Activated T-helper 17 cell treated with anti-CD3 and anti-CD28 coated beads, Interleukin-2, amount 50 U/mL, for 72 hours (primary cell): ENCODE measurements at places on chromosomes 13 and 19. TPM values are rescaled to one million over a fixed set of nuclear protein-coding genes. Genes with fewer than 3 reads are reported as not detected.

PNMA8B gene
- total RNA-seq: not detected

NPAS1 gene
- total RNA-seq: 0.42 TPM

ZNF490 gene
- 11.1 TPM for total RNA-seq

GRAMD1A gene
- 183 TPM for total RNA-seq

SOX21 gene
- total RNA-seq: not detected

ADAMTS10 gene
- 2.5 TPM for total RNA-seq

DIRAS1 gene
- total RNA-seq: 0.61 TPM

DNA sequence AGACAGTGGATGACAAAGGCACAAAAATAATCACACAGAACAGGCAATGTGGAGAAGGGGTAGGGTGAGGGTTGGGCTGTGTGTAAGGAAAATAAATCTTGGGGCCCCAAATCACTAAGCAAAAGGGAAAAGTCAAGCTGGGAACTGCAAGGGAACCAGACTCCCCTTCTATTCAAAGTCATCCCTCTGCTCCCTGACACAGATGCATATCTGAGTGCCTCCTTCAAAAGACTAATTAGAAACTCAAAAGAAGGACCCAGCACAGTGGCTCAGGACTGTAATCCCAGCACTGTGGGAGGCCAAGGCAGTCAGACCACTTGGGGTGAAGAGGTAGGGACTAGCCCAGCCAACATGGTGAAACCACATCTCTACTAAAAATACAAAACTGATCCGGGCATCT is 18.3 kb downstream of the ZNF611 start:
- H3K27me3 ChIP-seq: no peaks in the 10 kb centered on the region
- H3K36me3 ChIP-seq: peaks cover 77% of the 10 kb centered on the region
- H3K4me1 ChIP-seq: peaks cover 11% of the 10 kb centered on the region
- H3K27ac ChIP-seq: peak overlapping the region; percentile 74
- peak overlapping the region; percentile 20 for H3K4me3 ChIP-seq
- ATAC-seq: no peak

GRCh38 chr13:63190742-63191141 is 1775.1 kb upstream of the PCDH20 start:
- ATAC-seq: no peak
- H3K4me1 ChIP-seq: no peaks in the 10 kb centered on the region
- H3K27me3 ChIP-seq: no peaks in the 10 kb centered on the region
- H3K4me3 ChIP-seq: no peak overlapping the region
- no peaks in the 10 kb centered on the region for H3K36me3 ChIP-seq
- H3K27ac ChIP-seq: no peak overlapping the region

DNA sequence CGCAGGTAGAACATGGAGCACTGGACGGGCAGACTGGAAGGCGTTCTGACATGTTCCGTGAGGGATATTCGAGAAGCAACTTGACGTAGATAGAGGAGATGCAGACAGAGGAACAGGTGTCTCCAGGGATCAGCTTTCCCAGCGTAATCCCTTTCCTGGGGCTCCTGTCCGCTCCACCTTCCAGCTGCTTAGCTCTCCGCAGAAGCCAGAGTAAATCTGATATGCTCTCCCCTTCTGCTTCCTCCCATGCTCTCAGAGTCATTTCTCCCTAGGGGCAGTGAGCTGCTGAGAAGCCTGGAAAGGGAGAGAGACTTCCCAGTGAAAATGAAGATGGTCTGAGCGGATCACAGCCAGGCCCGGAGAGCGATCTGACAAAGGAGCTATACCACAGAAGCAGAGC is 23.0 kb upstream of the OLFM4 start:
- H3K27me3 ChIP-seq: peaks cover 12% of the 10 kb centered on the region
- no peaks in the 10 kb centered on the region for H3K4me1 ChIP-seq
- H3K4me3 ChIP-seq: no peak overlapping the region
- H3K27ac ChIP-seq: no peak overlapping the region
- no peak for ATAC-seq
- H3K36me3 ChIP-seq: no peaks in the 10 kb centered on the region

DNA sequence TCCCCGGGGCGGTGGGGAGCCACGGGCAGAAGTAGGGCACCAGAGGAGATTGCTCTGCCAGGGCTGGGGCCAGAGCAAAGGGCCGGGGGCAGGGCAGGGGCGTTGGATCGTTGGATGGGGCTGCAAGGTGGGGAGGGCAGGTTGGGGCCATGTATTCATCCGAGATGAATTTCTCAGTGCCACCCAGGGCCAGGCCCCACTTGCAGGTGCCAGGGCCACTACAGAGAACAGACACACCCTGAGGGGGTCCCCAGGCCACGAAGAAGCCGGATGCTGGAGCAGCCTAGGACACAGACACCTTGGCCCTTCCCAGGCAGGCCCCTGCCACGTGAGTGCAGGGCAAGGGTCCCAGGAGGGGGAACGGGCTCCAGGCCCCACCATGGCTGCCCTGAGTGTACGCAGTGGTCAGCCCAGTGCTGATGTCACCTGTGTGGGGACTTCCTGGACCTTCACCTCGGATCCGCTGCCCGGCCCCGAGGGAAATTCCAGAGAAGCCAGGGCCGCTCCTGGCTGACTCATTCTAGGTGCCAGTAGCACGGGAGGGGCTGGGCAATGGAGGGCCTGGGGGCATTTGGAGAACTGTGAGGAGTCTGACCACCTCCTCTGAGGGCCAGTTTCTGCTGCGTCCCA is 9.6 kb upstream of the SBNO2 start:
- peaks cover 12% of the 10 kb centered on the region for H3K4me1 ChIP-seq
- no peaks in the 10 kb centered on the region for H3K36me3 ChIP-seq
- no peak overlapping the region for H3K4me3 ChIP-seq

DNA sequence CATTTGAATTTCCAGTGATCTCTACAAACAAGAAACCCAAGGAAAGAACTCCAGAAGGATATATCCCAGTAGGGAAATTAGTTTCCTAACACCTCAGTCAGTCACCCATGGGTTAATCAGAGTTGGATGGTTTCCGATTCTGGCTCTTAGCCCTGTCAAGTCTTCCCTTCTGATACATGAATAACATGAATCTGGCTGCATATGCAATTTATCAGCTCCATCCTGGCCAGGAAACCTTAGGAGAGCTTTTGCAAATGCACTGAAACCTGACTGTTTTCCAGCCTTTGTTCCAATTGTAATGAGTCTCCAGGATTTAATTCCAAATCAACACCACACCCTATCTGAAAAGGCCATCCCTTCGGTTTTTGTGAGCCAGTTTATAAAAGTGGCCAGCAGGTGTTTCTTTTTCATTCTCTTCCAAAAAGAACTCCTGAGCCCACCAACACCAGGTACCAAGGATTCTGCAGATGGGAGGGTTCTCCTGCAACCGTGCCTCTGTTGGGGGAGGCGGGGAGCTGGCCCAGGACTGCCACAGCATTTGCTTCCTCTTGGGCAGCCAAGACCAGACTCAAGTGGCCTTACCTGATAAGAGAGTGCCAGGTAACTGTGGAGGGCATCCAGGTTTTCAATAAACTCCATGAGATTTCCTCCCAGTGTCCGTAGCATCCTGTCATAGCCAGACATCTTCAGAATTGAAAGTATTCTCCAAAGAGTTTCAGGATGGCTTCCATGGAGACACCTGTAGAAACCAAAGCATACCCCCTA is 77.5 kb downstream of the C13orf42 start:
- H3K27ac ChIP-seq: no peak overlapping the region
- ATAC-seq: no peak
- no peaks in the 10 kb centered on the region for H3K36me3 ChIP-seq

- no peaks in the 10 kb centered on the region for H3K27me3 ChIP-seq
- peaks cover 23% of the 10 kb centered on the region for H3K4me1 ChIP-seq
- peak overlapping the region; percentile 99 for H3K27ac ChIP-seq
- H3K4me3 ChIP-seq: peak overlapping the region; percentile 99
- peaks cover 18% of the 10 kb centered on the region for H3K36me3 ChIP-seq
- no peak for ATAC-seq
Measured at GRCh38 chr13:27450921-27451471, 632 bp upstream of the MTIF3 start.

DNA sequence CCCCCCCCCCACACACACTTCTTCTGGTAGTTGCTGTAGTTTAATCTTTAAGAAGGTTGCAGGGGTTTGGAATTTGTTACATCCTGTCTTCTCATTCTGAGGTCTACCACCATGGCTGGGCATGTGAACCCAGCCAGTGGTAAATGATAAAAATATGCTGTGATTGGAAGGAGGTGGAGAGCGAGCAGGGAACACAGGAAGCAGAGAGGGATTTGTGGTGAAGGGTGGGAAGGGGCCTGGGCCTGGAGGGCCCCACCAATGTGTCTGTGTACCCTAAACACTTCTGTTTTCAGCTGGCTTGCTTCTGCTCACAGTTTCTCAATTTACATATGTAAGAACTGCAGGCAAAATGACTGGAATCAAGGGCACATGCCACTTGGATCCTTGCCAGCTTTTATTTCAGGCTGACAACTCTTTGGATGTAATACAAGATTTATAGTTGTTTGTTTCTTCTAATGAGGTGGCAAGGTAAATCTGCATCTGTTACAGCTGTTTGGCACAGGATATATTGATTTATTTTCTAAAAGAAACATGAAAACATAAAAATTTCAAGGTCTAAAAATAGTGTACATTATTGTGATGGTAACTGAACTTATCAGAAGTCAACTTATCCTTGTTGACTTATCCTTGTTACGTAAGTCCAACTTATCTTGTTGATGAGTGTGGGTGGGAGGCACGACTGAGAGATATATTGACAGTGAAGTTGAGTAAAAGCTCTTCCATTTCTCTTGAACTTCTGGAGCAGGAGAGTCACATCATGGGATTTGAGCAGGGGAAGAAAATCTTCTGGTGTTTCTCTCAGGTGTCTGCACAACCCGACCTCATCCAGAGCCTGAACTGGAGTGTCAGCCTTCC is 313.2 kb downstream of the SHISA2 start:
- peaks cover 7% of the 10 kb centered on the region for H3K27me3 ChIP-seq
- ATAC-seq: no peak
- no peaks in the 10 kb centered on the region for H3K4me1 ChIP-seq
- H3K36me3 ChIP-seq: no peaks in the 10 kb centered on the region
- H3K27ac ChIP-seq: no peak overlapping the region

GGN gene
- not detected for total RNA-seq

DNA sequence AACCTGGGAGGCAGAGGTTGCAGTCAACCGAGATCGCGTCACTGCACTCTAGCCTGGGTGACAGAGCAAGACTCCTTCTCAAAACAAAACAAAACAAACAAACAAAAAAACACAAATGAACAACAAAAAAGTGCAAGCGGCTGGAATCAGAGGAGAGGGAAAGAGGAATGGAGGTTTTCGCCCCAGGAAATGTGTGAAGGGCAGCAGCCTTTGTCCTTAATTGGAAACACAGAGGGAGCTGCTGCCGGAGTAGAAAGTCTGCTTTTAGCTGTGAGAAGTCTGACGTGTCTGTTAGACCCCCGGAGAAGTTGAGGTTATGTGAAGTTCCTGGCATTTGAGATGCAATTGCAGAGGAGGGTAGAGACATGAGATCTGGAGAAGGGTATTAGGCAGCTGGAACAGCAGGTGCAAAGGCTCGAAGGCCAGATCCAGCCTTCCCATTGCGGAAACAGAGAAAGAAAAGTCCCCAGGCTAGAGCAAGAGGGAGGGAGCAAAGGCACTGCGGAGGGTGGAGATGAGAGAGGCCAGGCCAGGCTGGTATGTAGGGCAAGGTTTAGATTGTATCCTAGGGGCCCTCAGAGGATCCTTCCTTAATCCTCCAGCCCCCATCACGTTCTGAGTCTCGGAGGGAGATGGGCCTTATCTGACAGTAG is 473 bp downstream of the TMIGD2 start:
- ATAC-seq: no peak
- H3K36me3 ChIP-seq: no peaks in the 10 kb centered on the region
- H3K4me3 ChIP-seq: peak overlapping the region; percentile 38
- H3K27ac ChIP-seq: peak overlapping the region; percentile 53

GRCh38 chr19:6216236-6216995 is 63.4 kb downstream of the MLLT1 start:
- H3K4me3 ChIP-seq: no peak overlapping the region
- H3K27me3 ChIP-seq: no peaks in the 10 kb centered on the region
- H3K27ac ChIP-seq: no peak overlapping the region
- no peak for ATAC-seq
- H3K36me3 ChIP-seq: peaks cover 6% of the 10 kb centered on the region

LAIR1 gene
- 2.2 TPM for total RNA-seq

GRCh38 chr13:113904411-113904810 is 40.5 kb upstream of the GAS6 start:
- H3K36me3 ChIP-seq: no peaks in the 10 kb centered on the region
- H3K4me1 ChIP-seq: peaks cover 3% of the 10 kb centered on the region
- H3K27ac ChIP-seq: no peak overlapping the region
- H3K4me3 ChIP-seq: no peak overlapping the region

- peaks cover 63% of the 10 kb centered on the region for H3K36me3 ChIP-seq
- H3K4me3 ChIP-seq: peak overlapping the region; percentile 50
- H3K4me1 ChIP-seq: peaks cover 32% of the 10 kb centered on the region
- no peak for ATAC-seq
Measured at GRCh38 chr19:29677001-29677817, 11.9 kb downstream of the PLEKHF1 start.

GRCh38 chr13:64617231-64617630 is 2612.9 kb downstream of the PCDH9 start:
- no peak overlapping the region for H3K27ac ChIP-seq
- no peak for ATAC-seq
- H3K27me3 ChIP-seq: no peaks in the 10 kb centered on the region
- no peaks in the 10 kb centered on the region for H3K36me3 ChIP-seq
- no peak overlapping the region for H3K4me3 ChIP-seq
- H3K4me1 ChIP-seq: no peaks in the 10 kb centered on the region

TGFBR3L gene
- 3.7 TPM for total RNA-seq

DNA sequence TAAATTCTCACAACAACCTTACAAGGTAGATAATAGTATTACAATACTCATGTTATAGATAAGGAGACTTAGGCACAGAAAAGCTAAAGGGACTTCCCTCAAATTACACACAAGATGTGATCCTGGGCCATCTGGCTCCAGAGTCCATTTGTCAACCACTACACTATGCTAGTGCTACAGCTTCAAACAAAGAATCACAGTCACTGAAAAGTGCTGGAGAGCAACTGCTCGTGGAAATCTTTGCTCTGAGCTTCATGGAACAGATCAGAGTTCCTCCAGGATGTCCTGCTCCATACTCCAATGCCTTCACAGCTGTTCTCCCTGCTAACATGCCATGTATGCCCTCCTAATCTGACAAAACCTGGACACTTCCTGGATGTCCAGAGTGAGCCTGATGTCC is 271.2 kb downstream of the ENOX1 start:
- no peak for ATAC-seq
- no peaks in the 10 kb centered on the region for H3K4me1 ChIP-seq
- H3K4me3 ChIP-seq: no peak overlapping the region
- no peak overlapping the region for H3K27ac ChIP-seq
- no peaks in the 10 kb centered on the region for H3K27me3 ChIP-seq

MARCHF2 gene
- total RNA-seq: 15.5 TPM
